ENCODE measurements at places on chromosomes 12 and 14.

DNA sequence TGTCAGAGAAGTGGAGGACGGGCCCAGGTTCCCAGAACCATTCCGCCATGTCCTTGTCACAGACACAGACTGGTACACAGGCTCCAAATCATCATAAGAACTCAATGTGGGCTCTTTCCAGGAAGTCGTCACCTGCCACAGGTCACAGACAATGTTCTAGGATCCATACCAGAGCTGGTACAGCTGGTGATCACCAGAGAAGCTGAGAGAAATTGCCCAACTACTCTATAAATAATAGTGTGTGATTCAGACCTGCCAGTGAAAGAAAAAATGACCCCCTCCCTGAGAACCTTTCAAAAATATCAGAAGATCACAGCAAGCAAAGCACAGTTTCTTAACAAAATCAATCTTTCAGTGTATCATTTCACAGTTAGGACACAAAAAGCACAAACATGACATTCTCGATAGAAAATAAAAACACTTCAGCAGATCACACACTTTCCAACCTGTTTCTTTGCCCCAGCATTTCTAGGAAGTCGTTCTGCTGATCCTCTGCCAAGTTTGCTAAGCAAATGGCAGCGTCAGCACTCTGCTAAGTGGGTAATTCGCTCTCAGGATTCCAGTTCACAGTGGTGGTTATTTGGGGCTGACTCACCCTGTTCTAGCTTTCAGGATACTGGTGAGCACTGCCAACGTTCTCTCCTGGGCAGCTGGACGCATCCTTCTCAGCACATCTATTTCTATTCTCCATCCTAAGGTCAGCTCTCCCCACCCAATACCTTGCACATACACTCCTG is 223.3 kb upstream of the SFSWAP start:
- DNase-seq = no peak

DNA sequence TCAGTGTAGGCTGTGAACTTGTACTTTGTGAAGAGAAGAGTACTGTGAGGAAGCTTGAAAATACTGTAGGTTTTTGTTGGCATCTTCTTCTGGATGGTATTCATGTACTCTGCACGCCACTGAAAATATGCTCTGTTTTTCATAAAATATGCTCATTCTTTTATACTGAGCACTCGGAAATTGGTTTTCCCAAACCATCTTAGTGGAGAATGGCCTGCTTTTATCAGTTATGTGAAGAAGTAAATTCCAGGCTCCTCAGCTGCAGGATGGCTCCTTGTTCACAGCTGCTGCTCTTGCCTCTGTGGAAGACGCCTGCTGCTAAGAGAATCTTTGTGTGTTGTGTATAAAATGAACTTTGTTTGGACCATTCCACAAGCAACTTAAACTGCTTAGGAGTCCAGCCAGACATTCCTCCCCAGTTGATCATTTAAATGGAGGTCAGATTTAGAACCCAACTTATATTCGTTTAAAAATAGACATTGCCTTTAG is 443.5 kb upstream of the RGS6 start:
- peak; percentile 65 for DNase-seq

- peak; percentile 35 for DNase-seq
These were observed 28.6 kb downstream of the BAZ2A start for GRCh38 chr12:56601503-56601902.

GRCh38 chr14:57981817-57982560 is 116.1 kb upstream of the SLC35F4 start:
- DNase-seq = no peak

- peak; percentile 60 for DNase-seq
These were observed 70.2 kb upstream of the TBX5 start for GRCh38 chr12:114476159-114476558.

DNA sequence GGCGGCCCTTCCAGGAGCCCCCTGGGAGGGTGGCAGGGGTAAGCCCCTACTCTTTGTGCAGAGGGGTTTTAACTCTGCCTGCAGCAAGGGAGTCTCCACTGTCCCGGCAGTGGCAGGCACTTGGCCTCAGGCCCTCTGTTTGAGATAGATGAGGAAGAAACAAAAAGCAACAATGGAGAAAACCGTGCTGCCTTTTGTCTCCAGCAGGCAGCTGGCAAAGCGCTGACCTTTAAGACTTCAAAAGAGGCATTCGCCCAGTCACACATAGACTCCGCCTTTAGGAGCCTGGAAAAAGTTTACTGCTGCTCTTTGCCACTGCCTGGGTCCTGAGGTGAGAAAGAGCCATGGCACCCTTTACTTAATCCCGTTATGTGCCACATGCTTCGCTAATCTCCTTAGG is 158.2 kb upstream of the NTF3 start:
- DNase-seq = no peak

DNA sequence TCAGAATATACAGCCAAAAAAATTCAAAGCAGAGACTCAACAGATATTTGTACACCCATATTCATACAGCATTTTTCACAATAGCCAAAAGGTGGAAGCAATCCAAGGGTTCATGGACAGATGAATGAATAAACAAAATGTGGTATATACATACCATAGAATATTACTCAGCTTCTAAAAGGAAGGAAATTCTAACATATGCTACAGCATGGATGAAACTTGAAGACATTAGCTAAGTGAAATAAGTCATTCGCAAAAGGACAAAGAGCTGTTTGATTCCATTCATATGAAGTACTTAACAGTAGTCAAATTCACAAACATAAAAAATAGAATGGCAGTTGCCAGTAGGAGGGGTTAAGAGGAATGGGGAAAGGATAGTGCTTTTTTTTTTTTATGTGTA is 91.8 kb upstream of the ARID2 start:
- DNase-seq = peak; percentile 75

DNA sequence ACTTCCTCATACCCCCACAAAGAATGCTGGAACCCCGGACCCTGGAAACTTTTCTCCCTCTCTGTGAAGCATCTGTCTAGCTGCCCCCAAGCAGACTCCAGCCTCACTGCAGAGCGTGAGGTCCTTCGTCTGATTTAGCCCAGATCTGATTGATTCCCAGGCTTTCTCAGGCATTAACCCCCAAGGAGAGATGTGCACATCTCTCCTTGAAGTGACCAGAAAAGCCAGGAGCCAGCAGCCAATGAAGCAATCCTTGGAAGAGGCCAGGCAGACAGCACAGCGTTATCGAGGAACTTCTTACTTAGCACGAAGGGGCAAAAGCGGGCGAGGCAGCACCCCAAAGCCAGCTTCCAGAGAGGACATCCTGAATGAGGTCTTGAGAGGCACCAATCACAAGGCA is 100.7 kb downstream of the ZFP36L1 start:
- no peak for DNase-seq
